ENCODE measurements at places on chromosomes 2 and 18. TPM values are rescaled to one million over a fixed set of nuclear protein-coding genes. Genes with fewer than 3 reads are reported as not detected.

The TIMM21 gene
- polyA plus RNA-seq, result 58.0 TPM

The CCDC74A gene
- 3.7 TPM for polyA plus RNA-seq

The IL37 gene
- 0.73 TPM for polyA plus RNA-seq

The NAB1 gene
- polyA plus RNA-seq, result 10.7 TPM

The GLI2 gene
- polyA plus RNA-seq, result 0.04 TPM

The HDHD2 gene
- polyA plus RNA-seq, result 5.3 TPM

The ABCB11 gene
- 0.03 TPM for polyA plus RNA-seq

GRCh38 chr2:108288534-108289106, at the start of gene SULT1C2:
SULT1C2 (plus strand) TSS chr2:108288895; CDS start chr2:108293668, 4,773 bp downstream.
- DNase-seq, result no peak

GRCh38 chr18:11767935-11768334, 78.9 kb downstream of the GNAL start:
- no peak for DNase-seq

GRCh38 chr2:155054712-155055111, 356.2 kb downstream of the KCNJ3 start:
- no peak for DNase-seq

- DNase-seq, result no peak
Measured at GRCh38 chr2:174074831-174075230, 109.7 kb upstream of the SP3 start.

- DNase-seq, result peak; percentile 92
Measured at GRCh38 chr2:71498261-71498701, 44.9 kb downstream of the DYSF start.

- DNase-seq, result no peak
Measured at GRCh38 chr18:63365876-63366212, 1.2 kb downstream of the KDSR start.

DNA sequence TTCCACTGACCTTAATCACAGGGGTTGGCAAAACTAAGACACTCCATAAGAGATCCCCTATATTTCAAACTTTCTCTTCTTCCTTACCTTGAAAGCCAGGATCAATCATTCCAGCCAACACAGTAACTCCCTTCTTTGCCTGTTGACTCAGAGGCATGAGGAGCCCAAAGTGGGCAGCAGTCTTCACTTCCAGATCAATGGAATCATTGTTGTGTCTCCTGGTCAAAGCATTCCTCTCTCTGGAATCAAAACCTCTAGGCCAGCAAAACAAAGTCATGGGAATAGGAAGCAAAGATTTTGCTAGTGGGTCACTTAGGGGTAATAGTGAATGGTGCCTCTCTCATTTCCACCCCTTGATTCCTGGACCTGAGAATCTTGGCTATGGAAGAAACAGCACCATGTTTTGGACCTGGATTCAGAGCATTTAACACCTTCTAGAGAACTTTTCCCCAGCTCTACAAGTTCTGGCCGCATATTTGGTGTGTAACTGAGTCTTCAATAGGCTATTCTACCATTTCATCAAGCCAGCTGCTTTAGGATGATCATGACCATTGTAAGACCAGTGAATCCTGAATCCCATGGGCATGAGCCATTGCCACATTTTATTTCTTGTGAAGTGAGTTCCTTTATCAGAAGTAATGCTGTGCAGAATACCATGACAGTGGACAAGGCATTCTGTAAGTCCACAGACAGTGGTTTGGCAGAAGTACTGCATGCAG, 65.7 kb upstream of the SERPINE2 start:
- no peak for DNase-seq

- no peak for DNase-seq
Measured at GRCh38 chr2:237711458-237712150, 84.2 kb downstream of the LRRFIP1 start.

DNA sequence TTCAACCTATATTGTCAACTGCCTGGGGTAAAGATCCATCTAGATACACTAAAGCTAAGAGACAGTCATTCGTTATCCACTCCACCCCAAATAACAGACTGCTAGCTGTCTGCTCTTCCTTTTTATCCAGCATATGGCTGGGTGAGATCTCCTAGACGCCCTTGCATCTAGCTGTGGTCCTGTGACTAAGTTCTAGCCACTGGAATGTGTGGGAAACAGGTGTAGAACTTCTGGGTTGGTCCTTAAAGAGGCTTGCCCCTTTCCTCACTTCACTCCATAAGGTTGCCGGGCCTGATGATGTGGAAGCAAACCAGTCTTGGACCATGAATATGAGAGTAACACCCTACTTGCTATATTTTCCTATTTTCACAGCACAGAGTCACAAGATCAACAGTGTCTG, 3.2 kb downstream of the COA5 start:
- DNase-seq, result no peak

GRCh38 chr18:45398448-45398847, 216.8 kb upstream of the SLC14A2 start:
- DNase-seq, result no peak

DNA sequence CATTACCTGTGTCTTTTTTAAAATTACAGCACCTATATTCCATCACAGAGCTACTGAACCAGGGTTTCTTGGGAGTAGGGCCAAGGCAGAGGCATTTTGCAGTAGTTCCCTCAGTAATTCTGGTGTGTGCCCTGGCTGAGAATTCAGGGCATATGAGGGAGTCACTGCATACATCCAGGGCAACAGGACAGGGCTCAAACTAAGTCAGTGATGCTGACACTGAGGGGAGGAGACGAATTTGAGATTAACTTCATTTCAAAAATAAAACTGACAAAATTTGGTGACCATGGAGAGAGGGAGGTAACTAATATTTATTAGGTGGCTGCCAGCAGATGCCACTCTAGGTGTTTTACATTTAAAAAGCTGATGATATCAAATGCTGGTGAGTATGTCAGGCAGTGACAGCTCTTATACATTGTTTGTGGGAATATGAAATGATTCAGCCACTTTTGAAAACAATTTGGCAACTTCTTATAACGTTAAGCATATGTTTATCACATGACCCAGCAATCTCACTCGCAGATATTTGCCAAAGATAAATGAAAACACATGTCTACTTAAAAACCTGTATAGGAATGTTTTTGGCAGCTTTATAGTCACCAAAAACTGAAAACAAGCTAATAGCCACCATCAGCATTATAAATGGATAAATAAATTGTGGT, 20.3 kb downstream of the STRADB start:
- DNase-seq, result no peak

DNA sequence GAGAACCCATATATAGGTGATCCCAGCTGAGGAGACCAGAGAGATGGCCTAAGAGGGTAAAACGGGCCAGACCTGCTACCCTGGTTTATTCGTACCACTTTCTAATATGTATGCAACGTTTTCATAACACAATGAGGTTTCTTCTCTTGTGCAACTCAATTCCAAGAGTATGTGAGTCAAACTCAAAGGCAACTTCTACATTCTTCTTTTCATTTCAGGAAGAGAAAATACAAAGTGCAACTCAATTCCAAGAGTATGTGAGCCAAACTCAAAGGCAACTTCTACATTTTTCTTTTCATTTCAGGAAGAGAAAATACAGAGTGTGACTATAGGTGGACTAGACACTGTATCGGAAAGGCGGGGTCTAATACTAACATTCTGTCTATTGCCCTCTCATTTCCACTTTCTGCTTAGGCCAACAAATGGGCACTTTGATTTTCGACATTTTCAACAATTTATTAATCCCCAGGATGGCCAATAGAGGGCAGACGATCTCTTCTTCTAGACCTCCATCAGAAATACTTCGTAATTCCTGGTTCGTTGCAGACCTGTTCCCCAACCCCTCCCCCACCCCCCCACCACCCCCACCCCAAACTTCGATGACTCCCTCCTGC, 3.7 kb upstream of the CRIM1 start:
- no peak for DNase-seq

DNA sequence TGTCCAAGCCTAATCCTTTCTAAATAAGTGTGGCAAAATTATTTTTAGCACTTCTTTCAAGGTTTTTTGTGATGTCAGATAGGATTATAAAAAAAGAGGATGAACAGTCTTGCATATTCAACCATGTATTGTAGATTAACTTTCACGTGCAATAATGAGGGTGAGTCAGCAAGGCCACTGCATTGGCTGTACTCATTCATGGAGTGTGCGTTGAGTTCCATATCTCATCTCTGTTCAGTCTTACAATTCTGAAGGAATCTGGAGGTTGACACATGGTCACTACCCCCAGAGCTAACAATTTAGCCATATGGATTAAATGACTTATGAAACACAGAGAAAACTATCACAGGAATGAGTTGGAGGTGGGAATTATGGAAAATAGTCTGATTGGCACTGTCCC, 810.5 kb downstream of the SLC4A3 start:
- no peak for DNase-seq

DNA sequence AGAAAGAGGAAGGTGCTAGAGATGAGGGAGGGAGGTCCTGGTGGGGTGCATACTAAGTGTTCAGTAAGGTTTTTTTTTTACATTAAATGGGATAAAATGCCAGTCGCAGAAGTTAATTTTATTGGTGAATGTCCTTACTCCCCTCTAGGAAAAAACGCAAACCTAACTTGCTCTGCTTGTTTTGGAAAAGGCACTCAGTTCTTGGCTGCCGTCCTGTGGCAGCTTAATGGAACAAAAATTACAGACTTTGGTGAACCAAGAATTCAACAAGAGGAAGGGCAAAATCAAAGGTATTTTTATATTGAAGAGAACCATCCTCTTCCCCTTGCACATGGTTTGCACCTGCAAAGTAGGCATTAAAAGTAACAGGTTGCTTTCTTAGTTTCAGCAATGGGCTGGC, 12.7 kb upstream of the IL18R1 start:
- no peak for DNase-seq
